ENCODE measurements at places on chromosomes 2 and 18.

GRCh38 chr2:31654241-31654640 lies 73.5 kb upstream of the SRD5A2 start:
- DNase-seq: no peak

DNA sequence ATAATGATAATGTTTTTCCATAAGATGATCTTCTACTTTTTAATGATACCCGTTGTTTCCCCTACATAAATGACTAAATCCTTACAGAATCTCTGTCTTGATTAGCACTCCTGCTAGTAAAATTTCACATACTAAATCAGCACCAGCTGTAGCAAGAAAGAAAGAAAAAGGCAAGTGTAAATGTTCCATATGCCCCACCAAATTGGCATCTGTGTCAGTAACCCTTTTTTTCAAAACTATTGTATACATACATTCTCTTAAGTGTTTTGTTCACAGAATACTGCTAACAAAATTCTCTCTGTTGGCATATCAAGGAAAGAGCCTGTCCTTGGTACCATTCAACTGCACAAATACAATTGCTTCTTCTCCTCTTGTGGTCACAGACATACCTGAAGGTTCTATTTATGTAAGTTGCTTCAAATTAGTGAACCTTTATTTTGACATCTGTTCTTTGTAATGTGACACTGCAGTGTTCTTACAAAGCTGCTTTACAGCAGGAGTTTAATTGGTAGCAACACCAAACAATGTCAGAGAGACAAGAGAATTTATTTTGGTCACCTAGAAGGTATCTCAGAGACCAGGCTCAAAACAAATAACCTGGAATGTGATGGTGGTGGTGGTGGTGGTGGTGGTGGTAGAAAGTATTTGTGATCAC lies 641.9 kb downstream of the ZEB2 start:
- DNase-seq: no peak

GRCh38 chr2:179543361-179543901 lies 278.8 kb upstream of the SESTD1 start:
- peak; percentile 40 for DNase-seq

DNA sequence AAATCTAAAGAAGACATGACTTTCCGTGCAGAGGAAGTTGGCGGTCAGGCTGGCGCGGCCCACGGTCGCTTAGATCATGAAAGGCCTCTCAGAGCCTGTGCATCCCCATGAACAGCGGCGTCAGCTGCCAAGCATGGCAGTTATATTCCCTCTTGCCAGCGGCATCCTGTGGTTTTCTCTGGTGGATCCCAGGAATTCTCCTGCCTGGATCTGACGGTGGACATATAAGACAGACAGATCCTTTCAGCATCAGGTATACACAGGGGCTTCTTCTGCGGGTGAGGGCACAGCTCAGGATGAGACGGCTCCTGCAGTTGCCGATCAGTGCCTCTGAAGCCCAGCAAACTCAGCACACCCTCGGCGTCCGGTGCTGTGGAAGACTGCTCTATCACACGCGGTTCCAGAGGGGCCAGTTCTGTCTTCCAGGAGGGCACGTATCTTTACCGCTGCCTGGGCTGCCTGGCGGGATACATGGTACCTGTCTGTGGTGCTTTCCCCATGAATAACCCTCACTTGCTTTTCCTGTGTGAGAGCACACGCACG lies 157.8 kb downstream of the LDLRAD4 start:
- no peak for DNase-seq

GRCh38 chr18:78477840-78478239 lies 501.8 kb upstream of the SALL3 start:
- DNase-seq: no peak

DNA sequence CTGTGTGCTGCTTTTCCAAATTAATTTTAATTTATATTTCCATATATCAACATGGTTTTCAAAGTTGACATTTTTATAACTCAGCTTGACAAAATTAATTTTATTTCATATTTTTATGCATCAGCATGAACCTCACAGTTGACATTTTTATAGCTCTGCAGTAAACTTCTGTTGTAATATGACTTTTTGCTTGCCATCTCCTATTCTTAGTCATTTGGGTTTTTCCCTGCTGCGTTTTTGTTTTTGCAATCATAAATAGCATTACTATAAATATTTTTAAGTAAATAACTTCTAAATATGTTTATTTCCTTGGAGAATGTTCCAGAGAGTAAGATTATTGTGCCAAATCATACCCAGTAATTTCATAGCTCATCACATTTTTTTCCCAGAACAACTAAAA lies 21.0 kb upstream of the L3MBTL4 start:
- no peak for DNase-seq

DNA sequence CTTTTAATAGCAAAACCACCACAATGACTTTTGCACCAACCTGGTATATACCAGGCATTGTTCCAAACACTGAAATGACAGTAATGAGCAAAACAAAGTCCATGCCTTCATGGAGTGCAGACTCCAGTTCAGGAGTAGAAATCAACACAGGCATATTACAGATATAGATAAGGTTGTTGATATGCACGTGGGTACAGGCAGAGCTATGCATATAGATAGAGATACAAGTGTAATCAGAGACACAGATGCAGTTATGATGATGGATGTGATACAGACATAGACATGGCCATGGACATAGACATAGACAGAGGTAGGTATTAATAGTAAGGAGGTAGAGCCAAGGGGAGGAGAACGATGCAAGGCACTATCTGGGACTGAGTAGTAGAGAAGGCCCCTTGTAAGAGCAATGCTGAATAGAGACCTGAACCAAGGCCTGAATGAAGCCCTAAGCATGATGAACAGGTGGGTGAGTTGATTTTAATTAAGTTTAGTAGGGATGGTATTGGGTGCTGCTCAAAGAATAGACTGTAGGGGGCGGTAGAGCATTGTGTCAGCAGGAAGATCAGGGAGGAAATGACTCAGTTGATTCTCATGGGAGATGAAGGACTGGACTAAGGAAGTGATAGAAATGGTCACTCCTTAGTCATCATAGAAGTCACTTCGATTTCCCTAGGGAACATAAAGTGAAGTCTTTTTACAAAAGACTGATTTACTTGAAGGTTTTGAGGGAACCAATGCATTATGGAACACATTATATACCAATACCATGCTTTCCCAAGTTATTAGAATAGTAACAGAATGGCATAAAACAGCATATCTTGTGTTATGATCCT lies 39.4 kb downstream of the CMPK2 start:
- peak; percentile 93 for DNase-seq

GRCh38 chr18:49858309-49859020 lies 45.1 kb upstream of the ACAA2 start:
- peak; percentile 44 for DNase-seq

DNA sequence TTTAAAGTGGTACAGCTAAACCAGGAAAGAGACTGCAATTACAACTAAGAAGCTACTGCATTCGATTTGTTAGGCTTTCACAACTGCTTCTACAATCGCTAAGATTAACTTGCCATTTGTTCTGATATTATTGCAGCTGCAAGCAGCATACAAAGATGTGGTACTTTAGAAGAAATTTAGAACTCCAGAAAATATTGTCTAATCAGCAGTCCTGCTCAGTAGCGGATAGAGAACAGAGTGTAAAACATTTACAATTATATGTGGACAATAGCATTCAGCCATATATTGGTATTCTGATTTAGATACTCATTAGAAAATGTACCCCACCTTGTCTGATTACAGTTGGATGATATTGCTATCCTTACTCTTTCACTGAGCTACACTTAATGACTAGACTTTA lies 265.3 kb downstream of the DCC start:
- DNase-seq: no peak

All from COLO829 (cell line).